ENCODE measurements at places on chromosomes 16 and 17.
A peak's percentile ranks its signal among the peaks of the same experiment; 100 is the strongest.

- no peak for DNase-seq
Measured at GRCh38 chr16:31385680-31386079, 7.5 kb upstream of the ITGAD start.

- DNase-seq: no peak
Measured at GRCh38 chr16:85670840-85671239, 17.9 kb downstream of the GINS2 start.

GRCh38 chr16:57997528-57998265 is 2.8 kb downstream of the ZNF319 start:
- no peak for DNase-seq

DNA sequence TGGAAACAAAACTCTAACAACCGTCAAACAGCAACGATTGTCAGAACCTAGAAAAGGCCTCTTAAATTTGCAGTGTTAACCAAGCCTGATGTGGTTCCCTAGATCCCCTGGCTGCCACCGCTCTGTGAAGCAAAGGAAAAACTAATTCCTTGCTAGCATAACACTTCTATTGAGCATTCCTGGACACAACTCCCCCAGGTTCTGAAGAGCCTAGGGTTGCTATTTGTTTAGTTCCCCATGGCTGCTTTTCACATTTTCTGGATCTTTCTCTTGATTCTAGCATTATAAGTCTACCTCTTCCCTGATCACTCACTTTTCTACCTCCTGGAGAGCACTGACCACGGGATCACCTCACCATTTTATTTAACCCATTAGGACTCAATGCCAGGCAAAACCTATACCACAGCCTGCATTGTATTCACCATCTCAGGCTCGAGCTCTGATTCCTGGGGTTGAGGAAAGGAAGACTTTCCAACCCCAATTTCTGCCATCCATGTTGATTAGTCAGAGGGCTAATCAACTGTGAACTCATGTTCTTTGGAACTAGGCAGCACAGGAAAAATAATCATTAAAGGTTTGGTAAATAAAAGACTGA is 692 bp upstream of the KCNJ16 start:
- no peak for DNase-seq

DNA sequence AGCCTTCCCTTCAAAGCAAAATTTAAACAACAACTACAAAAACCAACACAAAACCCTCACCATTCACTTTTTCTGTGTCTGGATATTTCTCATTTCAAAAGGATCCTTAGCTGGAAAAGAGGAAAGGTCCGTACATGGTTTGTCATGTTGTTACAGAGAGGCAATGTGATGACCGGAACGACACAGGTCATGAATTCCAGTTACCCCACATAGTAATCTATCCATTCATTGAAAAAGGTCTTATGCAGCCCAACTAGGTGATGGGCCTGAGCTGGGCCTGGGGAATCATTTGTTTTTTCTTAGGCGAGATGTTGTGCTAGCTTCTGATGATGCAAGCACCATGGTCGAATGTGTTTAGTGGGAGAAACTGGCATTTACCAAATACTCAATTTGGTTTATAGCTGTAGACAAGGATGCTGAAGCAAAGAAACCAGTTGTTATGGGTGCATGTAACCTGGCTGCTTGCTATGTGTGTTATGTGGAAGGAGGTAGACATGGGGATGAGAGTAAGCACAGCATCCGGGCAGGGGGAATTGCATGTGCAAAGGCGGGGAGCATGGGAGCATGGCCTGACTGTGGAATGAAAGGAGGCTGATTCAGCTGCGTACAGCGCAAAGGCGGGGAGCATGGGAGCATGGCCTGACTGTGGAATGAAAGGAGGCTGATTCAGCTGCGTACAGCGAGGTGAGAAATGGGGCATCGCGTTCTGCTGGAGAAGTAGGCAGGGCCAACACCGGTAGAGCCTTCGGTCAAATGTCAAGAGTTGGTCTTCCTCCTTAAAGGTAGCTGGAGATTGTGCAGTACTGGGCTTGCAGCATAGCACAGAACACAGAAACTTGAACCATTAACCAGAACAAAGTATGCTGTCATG is 269.7 kb upstream of the MAF start:
- DNase-seq: no peak

- no peak for DNase-seq
Measured at GRCh38 chr17:76038050-76038449, 10.9 kb upstream of the EVPL start.

- DNase-seq: peak; percentile 43
Measured at GRCh38 chr17:3963237-3964201, 718 bp downstream of the ATP2A3 start.

DNA sequence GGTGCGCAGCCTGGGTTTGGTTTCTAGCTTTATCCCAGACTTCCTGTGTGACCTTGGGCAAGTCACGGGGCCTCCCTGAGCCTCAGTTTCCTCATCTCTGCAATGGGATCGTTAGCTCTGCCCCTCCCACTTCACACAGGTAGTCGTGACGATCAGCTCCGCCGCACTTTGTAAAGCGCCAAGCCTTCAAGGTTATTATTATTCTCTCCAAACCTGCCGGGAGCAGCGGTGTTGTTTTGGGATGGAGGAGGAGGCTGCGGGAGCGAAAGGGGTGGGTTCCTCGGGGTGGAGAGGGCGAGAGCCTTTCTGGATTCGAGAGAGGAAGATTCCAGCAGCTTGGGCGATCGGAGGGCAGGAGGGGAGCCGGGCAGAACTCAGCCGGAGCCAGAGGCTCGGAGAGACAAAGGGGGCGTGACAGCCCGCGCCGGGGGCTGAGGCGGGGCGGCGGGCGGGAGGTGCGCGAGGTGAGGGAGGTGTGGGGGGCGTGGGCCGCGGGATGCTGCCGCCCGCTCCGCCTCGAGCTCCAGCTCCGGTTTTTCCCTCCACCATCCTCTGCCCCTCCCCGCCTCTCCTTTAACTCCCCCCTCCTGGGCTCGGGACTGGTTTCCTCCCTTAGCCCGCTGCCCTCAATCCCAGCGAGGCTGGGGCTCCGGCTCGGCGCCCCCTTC is at the start of gene EFNB3:
TSS of gene EFNB3 (plus strand) at position 602 of the 668 bp plus-strand sequence. CDS start 397 bp downstream, outside the sequence.
- no peak for DNase-seq

GRCh38 chr17:55456307-55457240 is 34.9 kb upstream of the MMD start:
- DNase-seq: no peak

- peak; percentile 15 for DNase-seq
Measured at GRCh38 chr17:73998653-73999645, 204.5 kb upstream of the RPL38 start.

GRCh38 chr17:31357839-31358394 is 33.6 kb upstream of the RAB11FIP4 start:
- no peak for DNase-seq

DNA sequence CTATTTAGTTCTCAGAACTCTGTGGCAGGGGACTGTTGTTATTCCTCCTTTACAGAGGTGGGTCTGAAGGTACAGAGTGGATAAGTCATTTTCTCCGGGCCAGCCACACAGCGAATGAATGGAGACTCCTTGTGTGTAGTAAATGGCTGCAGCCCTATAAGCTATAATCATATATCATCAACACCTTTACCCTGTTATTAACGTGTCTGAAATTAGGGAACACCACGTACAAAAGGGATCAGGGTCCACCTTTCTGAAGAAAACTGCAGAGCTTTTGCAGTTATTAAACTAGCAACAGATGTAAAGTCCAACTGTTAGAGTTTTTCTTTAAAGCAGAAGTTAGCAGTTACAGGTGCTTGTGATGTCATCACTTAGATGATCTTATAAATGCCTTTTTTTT is 696.7 kb downstream of the MAF start:
- no peak for DNase-seq

GRCh38 chr17:64262198-64262999 is 661 bp downstream of the TEX2 start:
- DNase-seq: peak; percentile 45

GRCh38 chr16:4293822-4294457 is 21.1 kb upstream of the TFAP4 start:
- DNase-seq: no peak

- DNase-seq: no peak
Measured at GRCh38 chr17:44024271-44024663, 9.5 kb upstream of the TMEM101 start.

DNA sequence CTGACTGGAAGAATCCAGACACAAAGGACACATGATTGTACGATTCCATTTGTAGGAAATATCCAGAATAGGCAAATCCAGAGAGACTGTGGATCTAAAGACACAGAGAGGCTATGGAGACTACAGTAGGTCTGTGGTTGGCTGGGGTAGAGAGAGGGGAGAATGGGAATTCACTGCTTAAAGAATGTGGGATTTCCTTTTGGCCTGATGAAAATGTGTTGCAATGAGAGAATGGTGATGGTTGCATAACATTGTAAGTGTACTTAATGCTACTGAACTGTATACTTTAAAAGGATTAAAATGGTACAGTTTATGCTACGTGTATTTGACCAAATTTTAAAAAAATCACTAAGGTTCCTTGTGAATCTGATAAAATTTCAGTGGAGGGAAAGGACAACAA is 62.1 kb downstream of the GPRC5B start:
- DNase-seq: no peak

DNA sequence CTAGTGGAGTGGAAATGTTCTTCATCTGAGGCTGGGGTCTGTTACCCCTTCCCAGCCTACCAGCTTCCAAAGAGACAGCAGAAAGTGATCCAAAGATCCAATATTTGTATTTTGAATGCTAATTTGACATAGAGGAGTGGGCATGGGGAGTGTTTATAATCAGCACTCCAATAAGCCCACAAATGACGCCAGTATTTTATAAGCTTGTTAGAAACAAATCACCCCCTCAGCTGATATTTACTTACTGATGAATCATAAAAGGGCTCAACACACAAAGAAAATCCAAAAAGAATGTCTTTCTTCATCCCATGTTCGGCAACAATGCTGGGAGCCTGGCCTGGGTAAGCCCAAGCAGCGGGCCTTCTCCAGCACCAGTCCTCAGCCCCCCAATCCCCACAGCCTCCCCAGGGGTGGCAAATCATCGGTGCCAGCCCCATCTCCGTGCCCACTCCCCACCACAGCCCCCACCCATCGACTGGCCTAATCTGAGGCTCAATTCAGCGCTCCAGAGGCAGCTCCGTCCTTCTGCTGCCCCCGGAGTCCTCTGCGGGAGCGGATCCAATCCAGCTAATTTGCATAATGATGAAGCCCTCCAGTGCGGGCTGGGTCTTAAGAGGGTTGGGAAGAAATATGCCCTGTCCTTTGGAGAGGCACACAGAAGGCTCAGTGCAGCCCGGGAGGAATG is 169.5 kb downstream of the C16orf78 start:
- DNase-seq: no peak

DNA sequence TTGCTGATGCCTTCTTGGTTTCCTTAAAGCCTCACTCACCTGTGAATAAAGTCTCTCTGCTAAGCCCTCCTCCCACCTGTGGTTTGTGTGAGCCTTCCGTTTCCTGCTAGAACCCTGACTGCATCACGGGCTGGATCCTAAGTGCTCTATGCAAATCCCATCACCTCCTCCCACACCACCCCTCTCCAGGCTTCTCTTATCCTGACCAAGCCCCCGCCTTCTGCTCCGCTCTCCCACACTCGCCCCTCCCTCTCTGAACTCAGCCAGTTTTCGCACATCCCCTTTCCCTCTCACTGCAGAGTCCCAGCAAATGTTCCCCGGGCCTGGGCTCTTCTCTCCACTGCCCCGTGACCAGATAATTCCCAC is 51.8 kb downstream of the PIMREG start:
- DNase-seq: no peak

DNA sequence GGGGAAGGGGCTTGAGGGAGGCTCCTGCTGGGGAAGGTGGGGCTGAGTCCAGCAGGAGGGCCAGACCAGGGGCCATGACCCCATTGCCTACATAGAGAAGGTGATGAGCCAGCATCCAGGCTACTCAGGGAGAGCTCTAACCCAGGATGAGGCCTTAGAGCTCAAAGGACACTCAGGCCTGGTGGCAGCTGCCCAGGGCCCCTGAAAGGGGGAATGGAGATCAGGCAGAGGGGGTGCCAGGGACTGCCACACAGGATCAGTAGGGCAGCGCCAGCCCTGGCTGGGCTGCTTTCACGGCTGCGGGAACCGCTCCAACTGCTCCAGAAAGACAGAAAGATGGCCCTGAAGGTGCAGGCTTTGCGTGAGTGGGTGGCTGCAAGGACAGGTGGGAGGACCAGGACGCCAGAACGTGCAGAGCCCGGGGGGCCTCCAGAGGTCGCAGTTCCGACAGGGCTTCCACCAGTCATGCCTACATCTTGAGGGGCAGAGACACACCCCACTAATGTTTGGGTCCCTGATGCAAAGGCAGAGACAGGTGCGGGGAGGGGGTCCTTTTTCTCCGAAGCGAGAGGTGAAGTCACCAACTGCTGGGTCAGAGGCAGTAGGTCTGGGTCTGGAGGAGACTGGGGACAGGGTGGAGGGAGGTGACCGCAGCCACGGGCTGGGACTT is 882 bp upstream of the ATP6V0C start:
- peak; percentile 17 for DNase-seq

DNA sequence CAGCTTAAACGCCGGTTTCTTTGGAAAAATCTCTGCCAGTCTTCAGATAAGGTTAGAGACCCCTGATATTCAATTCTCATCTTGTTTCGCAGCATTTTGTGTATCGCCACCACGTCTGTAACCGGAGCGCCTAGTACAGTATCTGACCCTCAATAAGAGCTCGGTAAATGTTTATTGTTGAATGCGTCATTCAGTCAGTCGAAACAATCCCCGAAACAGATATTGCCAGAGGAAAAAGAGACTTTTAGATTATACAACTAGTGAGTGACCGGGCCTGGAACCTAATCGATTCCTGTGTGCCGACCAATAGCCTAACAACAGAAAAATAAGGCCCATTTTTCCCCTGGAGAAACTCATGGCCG is 626 bp downstream of the PELP1 start:
- DNase-seq: no peak

- DNase-seq: peak; percentile 9
Measured at GRCh38 chr16:23557779-23558702, 514 bp downstream of the UBFD1 start.

DNA sequence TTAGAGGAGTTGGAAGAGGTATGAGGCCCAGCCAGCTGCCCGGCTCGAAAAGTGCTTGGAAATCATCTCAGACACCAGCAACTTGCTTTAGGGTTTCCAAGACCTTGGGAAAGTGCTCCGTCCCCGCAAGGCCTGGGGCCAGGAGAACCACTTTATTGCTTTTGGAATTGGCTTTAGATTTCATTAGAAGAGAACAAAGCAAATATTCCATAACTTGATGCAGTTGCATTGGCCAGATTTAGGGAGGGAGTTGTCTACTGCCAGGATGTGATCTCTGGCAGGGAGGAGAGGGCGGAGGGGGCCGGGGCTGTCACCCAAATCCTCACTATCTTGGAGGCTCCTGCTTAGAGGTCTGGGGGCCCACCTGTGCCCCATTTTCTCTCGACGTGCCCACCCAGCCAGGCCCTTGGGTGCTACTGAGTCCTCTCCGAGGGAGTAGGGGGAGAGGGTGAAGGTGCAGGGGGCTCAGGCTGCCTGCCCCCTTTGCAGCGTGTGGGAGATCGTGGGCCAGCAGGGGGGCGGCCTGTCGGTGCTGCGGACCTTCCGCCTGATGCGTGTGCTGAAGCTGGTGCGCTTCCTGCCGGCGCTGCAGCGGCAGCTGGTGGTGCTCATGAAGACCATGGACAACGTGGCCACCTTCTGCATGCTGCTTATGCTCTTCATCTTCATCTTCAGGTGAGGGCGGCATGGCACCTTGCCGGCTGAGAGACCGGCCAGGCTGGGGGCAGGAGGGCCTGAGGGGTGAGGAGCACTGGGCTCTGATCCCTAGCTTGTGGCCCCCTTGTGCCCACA is 30.6 kb downstream of the CACNA1G start:
- DNase-seq: no peak

Measured in hematopoietic multipotent progenitor cell treated with erythropoietin and hydrocortisone succinate and interleukin-3 and kit ligand, for 8 days (in vitro differentiated cells).